NCI-H748 treated with DMSO at 0.1 percent for 48 hours (cell line): ENCODE measurements at places on chromosomes 16 and 17.

DNA sequence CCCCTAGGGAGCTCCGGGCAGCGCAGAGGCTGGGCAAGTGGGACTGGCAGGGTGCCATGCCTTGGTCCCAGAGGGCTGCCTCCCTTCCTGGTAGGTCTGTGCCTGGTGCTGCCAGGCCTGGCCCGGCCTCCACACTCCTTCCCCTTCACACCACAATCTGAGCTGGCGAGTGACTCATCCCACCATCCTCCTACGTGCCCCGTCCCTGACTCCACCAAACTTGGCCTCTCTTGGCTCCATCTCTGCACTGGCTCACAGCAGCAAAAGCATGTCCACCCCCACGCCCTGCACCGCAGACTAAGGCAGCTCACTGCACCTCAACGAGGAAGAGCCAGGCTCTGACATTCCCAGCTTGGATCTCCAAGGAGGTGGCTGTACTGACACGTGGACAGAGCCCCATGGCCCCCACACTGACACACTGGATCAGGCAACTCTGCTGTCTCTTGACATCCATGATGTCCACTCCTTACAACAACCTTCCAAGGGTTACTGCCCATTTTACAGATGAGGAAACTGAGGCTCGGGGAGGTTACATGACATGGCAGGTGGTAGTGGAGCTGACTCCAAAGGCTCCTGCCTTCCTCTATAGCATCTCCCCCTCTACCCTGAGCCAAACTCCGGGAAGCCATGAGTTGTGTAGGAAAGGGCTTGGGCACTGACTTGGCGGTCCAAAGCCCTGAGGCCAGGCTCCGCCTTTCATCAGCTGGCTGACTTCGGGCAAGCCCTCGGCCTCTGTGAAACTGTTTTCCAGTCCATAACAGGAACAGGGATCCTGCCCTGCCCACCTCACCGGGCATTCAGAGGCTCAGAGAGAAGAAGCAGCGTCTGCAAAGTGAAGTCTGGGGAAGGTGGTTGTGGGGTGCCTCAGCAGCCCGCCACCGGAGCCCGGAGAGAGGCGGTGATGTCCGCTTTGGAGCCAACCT is 20.1 kb upstream of the KRT19 start:
- DNase-seq: no peak

DNA sequence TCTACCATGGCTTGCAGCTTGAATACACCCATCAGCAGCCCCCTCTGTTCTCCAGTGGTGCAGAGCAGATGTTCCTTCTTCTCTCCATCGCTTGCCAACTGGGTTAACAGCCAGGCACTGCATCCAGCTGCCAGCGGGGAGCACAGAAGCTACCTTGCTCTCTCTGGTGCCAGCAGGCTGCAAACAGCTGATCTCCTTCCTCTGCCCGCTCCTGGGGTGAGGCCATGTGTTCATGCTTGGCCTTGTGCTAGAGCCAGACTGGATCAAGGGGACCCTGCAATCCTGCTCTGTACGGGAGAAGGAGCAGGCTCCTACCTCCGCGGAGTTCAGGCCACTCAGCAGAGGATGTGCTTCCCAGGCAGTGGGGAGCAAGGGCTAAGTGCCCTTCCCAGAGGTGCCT is 24.1 kb upstream of the ENGASE start:
- DNase-seq: no peak

GRCh38 chr17:11372692-11373091 is 131.7 kb downstream of the SHISA6 start:
- DNase-seq: no peak

GRCh38 chr17:6831661-6832263 is at the start of gene TEKT1:
Gene TEKT1, minus strand, starts transcription at chr17:6831729. Its CDS starts 1,353 bp downstream, at chr17:6830376.
- peak; percentile 95 for DNase-seq

DNA sequence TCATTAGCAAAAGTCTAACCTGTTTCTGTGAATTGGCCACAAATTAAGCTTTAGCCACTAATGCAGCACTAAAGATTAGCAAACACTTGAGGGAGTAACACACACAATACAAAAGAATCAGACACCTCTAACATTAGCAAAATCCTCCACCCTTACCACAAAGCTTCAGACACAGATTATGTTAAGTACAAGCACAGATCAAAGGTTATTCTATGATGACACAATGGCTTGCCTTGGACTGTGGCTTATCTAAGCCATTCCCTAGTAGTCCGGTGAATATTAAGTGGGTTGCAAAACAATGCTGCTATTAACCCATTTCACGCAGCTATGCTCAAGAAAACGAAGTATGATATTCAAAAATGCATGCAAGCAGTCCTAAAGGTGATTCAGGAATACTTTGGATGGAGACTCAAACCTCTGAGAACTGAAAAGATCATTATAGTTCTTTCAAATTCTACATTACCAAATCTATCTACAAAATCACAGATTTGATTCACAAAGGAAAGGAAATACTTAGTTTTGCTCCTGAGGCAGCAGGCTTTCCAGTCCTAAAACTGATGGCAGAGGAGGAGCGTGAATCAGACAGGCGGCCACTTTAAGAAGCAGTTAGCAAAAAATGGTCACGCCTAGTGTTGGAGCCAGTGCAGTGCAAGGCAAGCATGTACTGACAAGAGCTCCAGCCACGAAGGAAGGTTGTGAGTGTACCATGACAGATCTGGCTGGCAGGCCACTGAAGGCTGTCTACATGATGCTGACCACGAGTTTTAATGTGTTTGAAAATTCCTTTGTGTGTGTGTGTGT is 67.2 kb downstream of the PARN start:
- DNase-seq: peak; percentile 64

DNA sequence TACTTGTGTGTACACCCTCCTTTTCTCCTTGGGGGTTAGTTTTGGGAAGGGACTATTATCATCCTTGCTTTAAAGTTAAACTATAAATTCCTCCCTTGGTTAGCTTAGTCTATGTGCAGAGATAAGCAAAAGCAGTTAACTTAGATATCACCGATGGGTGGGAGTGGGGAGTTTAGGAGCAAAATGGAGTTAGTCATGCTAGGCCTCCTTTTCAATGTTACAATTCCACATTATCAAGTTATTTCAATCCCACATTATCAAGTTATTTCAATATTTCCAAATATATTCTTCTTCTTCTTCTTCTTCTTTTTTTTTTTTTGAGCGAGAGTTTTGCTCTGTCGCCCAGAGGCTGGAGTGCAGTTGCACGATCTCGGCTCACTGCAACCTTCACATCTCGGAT is 1.7 kb upstream of the BCAS3 start:
- DNase-seq: no peak

GRCh38 chr16:4690946-4691665 is 2.3 kb upstream of the NUDT16L1 start:
- no peak for DNase-seq

- no peak for DNase-seq
Measured at GRCh38 chr17:78393575-78393974, 15.1 kb downstream of the PGS1 start.

DNA sequence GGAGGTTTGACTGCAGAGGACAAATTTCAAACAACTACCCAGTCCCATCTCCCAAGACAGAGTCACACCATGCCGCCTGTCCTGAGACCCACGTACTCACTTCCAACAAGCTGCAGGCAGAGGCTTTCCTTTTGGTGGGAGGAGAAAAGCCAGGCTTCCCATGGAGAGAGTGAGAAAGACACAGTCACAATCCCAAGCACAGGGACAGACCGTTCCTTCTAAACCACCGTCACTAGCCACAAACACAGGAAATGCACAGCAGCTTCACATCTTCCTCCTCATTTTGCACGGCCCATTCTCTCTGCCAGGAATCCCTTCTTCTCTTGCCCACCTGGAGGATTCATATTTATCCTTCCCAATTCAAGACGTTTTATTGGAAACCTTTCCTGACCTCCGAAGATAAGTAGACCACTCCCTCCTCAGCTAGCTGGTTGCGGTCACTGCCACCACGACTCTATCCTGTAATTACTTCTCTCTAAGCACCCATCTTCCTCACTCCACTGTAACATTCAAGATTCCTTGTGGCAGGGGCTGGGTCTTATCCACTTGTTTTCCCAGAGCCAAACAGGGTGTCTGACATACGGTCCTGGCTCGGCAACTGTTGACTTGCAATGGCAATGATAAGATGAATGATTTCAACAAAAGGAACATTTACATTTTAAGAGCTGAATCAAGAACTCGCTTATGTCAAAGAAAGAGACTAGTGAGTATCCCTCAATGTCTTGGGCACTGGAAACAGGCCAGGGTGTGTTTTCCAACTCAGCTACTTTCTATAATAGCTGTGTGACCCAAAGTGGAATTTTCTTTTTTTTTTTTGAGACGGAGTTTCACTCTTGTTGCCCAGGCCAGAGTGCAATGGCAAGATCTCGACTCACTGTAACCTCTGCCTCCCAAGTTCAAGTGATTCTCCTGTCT is 87.6 kb downstream of the XYLT1 start:
- no peak for DNase-seq

DNA sequence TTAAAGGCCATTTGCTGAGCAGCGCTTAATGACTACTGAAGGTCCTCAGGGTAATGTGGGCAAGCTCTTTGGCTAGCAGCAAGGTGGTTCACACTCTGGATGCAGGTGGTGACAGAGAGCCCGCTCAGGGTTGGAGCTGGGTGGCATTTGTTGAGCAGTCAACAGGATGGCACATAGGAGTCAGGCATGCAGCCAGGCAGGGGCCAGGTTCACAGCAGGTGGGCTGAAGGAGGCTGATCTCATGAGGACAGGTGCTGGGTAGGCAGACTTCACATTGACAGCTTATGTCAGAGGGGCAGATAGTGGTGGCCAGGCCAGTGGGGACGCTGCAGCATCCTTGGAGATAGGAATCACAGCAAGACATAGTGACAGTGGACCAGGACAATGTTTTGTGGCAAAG is 4.5 kb downstream of the KRTAP3-1 start:
- no peak for DNase-seq

DNA sequence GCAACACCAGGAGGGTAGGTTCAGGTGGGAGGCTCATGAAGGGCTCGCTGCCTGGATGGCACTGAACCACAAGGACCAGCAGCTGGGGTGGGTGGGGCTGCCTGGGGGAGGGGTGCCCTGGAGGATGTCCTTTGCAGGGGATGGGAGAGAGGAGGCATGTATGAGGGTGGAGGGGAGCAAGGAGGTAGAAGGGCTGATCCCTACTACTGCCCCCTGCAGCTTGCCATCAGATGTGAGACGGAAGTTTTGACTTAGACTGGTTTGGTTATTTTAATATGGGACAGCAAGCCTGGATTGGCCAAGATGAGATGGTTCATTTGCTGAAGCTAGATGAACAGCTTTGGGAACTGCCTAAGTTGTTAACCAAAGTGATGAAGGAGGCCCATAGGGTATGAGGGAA is 115.9 kb downstream of the SEC14L1 start:
- no peak for DNase-seq

- DNase-seq: no peak
Measured at GRCh38 chr16:10862438-10862837, 14.6 kb upstream of the CIITA start.

- DNase-seq: no peak
Measured at GRCh38 chr16:77288222-77288621, 89.0 kb downstream of the SYCE1L start.

DNA sequence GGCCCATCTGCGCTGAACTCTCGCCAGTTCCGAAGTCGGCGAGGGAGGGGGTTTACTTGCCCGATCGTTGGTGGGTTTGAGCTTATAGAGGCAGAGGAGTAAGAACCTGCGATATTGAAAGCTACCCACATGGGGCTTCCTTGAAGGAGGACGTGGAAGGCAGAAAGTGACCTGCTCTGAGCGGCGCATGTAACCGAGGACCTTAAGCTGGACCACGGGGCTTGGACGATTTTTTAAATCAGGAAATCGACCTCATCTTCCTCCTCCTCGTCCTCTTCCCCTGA is 2.0 kb downstream of the PRAC2 start:
- DNase-seq: no peak
